Mucosa of gallbladder (tissue), 1 donor: ENCODE measurements at places on chromosomes 11 and 22. TPM values are rescaled to one million over a fixed set of nuclear protein-coding genes. Genes with fewer than 3 reads are reported as not detected.

DNA sequence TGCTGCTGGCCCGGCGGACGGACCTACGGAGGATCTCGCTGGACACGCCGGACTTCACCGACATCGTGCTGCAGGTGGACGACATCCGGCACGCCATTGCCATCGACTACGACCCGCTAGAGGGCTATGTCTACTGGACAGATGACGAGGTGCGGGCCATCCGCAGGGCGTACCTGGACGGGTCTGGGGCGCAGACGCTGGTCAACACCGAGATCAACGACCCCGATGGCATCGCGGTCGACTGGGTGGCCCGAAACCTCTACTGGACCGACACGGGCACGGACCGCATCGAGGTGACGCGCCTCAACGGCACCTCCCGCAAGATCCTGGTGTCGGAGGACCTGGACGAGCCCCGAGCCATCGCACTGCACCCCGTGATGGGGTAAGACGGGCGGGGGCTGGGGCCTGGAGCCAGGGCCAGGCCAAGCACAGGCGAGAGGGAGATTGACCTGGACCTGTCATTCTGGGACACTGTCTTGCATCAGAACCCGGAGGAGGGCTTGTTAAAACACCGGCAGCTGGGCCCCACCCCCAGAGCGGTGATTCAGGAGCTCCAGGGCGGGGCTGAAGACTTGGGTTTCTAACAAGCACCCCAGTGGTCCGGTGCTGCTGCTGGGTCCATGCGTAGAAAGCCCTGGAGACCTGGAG is 74.1 kb downstream of the LRP5 start:
- DNase-seq: no peak

FOLH1 gene
- total RNA-seq: 42.6 TPM

DNA sequence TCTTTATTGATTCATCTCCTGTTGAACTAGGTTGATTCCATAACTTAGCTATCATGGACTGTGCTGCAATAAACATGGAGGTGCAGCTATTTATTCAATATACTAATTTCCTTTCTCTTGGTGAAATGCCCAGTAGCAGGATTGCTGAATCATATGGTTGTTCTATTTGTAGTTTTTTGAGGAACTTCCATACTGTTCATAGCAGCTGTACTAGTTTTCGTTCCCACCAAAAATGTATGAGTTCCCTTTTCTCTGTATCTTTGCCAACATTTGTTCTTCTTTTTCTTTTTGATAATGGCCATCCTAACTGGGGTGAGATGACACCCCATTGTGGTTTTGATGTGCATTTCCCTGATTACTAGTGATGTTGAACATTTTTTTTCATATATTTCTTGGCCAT is 87.2 kb upstream of the NAV2 start:
- no peak for DNase-seq

TMEM121B gene
- total RNA-seq: 1.7 TPM

- DNase-seq: no peak
Observed at GRCh38 chr11:63558459-63559157, 4.6 kb downstream of the PLAAT2 start.

- DNase-seq: peak; percentile 83
Observed at GRCh38 chr11:61899146-61899841, 7.9 kb upstream of the FADS3 start.

DNA sequence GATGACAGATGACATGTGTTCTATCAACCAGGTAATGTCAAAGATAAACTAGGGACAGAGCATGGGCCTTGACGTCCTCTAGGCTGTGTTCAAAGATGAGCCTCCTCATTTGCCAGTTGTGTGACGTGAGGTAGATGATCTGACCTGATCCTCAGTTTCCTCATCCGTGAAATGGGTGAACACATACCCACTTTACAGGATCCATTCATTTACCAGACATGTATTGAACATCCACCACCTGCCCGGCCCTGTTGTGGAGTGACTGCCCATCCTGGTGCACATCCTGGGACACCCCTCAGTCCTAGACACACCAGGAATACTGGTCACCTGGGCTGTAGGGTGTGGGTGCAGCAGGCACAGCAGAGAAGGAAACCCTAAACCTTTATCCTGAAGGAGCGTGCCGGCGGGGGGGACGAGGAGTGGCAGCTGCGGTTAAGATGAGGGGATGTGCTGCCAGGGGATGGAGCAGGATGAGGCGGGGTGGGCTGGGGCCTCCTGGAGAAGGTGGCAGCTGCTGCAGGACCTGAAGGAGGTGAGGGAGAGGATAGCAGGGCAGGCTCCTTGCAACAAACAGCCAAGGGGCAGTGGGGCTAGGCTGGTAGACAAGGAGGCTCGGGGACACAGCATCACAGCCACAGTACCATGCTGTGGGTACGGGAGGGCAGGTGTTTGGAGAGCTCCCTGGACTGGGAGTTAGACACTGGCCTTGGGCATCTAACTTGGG is 8.4 kb downstream of the CLDN5 start:
- no peak for DNase-seq

PHLDB1 gene
- total RNA-seq: 89.6 TPM

GRCh38 chr11:129589190-129589860 is 213.7 kb downstream of the BARX2 start:
- no peak for DNase-seq

DNA sequence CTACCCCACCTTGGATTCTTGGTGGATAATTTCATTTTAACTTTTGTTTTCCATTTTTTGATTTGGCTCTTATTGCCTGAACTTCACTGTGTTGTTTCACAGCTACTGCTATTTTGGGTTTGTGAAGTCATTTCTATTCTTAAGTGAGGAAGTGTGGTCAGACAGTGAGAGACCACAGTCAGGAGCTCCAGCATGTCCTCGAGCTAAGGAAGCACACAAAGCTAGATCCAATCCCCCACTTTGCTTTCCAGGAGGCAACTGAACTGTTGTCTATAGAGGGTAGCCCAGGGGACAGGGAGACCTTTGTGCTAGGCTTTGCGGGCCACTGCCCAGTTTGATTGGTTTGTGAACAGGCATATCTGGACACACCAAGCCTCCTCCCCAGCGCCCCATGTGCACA is 251.8 kb upstream of the KIRREL3 start:
- no peak for DNase-seq

- no peak for DNase-seq
Observed at GRCh38 chr11:48150213-48150612, 66.4 kb upstream of the OR4B1 start.

DNA sequence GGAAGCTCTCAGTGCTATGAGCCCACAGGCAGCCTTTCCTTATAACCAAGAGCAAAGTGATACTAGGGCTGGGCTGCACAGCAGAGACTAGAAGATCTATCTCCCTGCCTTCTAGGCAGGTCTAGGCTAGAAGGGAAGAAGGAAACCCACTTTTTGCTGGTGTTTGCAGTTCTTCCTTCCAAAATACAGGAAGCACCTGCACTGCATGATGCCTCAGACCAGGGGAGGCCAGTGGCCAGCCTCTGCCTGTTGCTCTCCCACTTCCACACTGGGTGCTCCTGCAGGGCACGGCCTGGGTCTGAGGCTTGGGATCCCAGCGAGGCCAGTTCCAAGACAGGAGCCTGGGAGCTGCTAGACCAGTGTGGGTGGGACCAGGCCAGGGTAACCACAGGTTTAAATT is 6.0 kb upstream of the UCP3 start:
- DNase-seq: no peak

CRACR2B gene
- 40.5 TPM for total RNA-seq

DNA sequence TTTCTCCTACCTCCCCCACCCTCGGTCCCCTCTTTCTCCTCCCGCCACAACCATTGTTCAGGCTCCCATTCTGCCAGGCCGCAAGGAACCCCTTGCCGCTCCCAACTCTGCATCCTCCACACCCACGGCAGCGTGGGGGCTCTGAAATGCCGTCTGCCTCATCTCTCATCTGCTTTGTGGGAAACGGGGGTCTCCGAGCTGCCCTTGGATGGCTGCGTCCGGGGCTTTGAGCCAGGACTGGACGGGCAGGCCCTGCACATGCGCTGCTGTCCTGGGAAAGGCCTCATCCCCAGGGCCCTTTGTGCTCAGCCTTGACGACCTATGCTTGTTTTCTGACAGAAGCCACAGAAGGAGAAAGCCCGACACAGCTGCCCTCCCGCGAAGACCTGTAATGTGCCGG is 8.5 kb downstream of the CRELD2 start:
- no peak for DNase-seq

PPME1 gene
- total RNA-seq: 44.4 TPM

ISX gene
- not detected for total RNA-seq

DNA sequence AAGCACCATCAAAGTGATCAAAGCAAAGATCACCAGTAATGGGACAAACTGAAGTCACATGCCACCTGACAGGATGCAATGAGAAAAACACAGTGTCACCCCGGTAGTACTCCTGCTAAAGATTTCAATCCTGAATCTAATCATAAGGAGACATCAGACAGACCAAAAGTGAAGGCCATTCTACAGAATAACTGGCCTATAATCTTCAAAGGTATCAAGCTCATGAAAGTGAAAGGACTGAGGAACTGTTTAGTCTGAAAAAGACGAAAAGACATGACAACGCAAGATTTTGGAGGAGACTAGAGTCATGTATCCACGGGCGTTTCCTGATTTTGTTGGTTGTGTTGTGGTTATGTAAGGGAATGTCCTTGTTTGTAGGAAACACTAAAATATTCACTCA is 42.4 kb upstream of the TSKU start:
- DNase-seq: no peak

DNA sequence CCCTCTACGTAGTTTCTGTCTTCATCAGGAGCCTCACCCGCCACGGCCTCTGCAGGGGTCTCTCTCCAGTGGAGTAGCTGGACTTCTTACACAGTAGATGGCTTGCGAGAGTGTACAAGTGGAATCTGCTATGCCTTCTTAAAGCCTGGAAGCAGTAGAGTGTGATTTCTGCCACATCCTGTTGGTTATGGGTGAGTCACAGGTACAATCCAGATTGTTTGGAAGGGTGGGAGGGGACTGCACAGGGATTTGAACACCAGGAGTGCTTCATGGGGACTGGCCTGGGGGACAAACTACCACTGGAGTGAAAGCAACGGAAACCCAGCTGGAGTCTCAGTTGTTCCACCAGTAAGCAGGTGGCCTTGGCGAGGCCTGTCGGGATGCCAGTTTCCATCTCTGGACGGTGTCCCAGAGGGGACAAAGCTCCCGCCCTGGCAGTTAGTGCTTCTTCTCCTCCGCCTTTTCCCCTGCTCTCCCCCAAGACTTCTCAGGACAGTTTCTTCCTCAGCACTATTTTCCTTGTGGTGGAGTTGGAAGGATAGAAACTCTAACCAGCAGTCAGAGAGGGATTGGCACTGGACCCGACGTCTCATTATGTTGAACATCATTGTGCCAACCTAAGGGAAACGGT is 85.0 kb upstream of the RCN1 start:
- no peak for DNase-seq

CADM1 gene
- 20.3 TPM for total RNA-seq

GRCh38 chr11:73170140-73170539 is 28.0 kb upstream of the FCHSD2 start:
- no peak for DNase-seq

DNA sequence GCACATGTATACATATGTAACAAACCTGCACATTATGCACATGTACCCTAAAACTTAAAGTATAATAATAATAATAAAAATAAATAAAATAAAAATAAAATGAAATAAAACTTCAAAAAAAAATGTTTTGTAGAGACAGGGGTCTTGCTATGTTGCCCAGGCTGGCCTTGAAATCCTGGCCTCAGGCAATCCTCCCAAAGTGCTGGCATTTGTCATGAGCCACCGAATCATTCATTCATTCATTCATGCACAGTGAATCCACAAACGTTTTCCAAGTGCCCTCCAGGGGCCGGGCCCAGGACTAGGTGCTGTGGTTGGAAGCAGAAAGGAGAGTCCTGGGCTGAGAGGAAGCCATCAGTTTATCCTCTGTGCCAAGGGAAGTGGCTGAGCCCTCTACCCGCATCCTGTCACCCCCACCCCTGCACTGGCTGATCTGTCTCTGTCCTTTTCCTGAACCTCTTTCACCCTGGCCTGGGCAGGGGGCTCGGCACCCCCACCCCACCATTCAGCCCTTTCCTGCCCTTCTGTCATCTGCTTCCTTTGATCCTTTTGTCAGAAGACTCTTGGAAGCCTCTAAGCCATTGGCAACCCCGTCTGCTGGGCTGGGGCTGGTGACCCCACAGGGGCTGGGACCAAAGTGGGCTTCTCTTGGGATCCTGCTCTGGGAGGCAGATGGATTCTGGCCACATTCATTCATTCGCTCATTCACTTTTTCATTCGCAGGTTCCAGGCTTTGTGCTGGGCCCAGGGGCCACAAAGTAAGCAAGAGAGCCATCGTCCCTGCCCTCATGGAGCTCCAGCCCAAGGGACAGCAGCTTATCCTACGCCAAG is 84.3 kb downstream of the IGLL1 start:
- DNase-seq: no peak

GRCh38 chr11:79092791-79093353 is 348.0 kb downstream of the TENM4 start:
- DNase-seq: peak; percentile 13

EHF gene
- total RNA-seq: 176 TPM

GRCh38 chr11:121795174-121795573 is 320.8 kb downstream of the BLID start:
- DNase-seq: no peak

- no peak for DNase-seq
Observed at GRCh38 chr11:120130176-120130980, 7.5 kb downstream of the TRIM29 start.
